ENCODE measurements at places on chromosomes 5 and 9.
A peak's percentile ranks its signal among the peaks of the same experiment; 100 is the strongest.

DNA sequence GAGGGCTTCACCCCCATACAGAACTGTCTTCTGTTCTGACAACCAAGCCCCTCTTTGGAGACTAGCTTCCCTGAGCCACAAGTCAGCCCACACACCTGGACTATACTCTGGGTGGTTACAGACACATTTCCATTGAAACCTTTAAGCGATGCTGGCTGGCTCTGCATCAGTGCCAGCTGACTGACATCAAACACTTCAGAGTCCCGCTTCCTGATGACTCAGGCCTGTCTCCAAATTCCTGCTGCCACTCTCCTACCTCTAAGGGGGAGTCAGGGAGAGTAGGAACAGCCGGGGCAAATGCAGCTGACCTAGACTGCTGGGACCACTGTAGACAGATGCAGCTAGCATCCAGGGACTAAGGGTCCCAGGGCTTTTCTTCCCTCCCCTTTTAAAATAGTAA, 59.4 kb downstream of the SIL1 start:
- DNase-seq, result no peak

- peak; percentile 15 for DNase-seq
Measured at GRCh38 chr9:111896942-111897600, 457 bp downstream of the UGCG start.

DNA sequence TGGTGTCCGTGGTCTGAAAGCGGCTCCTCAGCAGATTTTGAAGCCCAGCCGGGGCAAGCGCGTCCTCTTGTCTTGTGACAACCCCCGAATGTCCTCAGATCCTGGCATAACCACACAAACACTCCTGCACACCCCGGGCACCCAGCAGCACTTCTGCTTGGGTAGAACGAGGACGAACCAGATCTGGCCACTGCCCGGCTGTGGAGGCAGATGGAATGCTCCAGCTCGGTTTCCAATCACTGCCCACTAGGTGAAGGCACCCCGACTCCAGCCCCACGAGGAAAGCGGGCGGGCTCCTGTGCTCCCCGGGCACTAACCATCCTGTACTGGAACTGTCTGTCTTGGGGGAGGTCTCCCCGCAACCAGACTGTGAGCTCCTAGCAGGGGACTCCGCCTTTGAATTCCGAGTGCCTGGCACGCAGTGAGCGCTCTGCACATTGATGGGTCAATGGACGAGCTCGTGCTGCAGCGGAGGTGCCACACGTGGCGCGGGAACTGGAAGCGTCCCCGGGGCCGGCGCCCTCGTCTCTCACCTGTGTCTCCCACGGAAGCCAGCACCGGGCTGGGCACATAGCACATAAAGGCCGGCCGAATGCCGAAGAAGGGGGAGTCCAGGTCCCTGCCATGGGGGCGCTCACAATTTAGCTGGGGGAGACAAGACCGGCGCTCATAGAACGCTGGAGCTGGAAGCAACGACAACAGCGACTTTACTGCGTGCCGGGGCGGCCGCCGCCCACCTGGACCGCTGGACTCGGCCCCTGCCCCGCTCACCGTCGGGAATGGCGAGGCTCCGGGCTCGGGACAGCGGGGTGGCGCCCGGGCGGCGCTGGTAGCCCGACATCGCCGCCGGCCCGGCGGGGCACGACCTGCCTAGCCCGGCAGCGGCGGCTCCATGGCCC, 608 bp downstream of the ENTR1 start:
- DNase-seq, result peak; percentile 40

DNA sequence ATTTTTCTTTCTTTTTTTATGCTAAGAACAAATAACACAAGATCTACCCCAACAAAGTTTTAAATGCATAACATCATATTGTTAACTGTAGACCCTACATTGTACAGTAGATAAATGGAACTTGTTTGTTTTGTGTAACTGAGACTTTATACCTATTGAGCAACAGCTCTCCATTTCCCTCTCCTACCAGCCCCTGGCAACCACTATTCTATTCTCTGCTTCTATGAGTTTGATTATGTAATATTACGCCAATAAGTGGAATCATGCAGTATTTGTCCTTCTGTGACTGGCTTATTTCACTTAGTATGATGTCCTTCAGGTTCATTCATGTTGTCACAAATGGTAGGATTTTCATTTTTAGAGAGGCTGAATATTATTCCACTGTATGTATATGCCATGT, 308.2 kb upstream of the PRR16 start:
- no peak for DNase-seq
